ENCODE measurements at places on chromosomes 13 and 19. TPM values are rescaled to one million over a fixed set of nuclear protein-coding genes. Genes with fewer than 3 reads are reported as not detected.

Gene CYP4F12
- 0.53 TPM for total RNA-seq

Gene GSX1
- total RNA-seq, result not detected

Gene PEG3
- 0.26 TPM for total RNA-seq

Gene LILRA1
- total RNA-seq, result not detected

Gene TNFRSF19
- 21.4 TPM for total RNA-seq

Gene WDR87
- not detected for total RNA-seq

Gene APC2
- 0.45 TPM for total RNA-seq

Gene ZNF8
- total RNA-seq, result 6.5 TPM

Gene SPRED3
- 10.9 TPM for total RNA-seq

Gene WIZ
- 34.7 TPM for total RNA-seq

Gene KANK3
- 0.34 TPM for total RNA-seq

Gene CNFN
- 0.80 TPM for total RNA-seq

Gene CD37
- not detected for total RNA-seq

Gene LILRA2
- total RNA-seq, result not detected

Gene CDX2
- total RNA-seq, result 0.94 TPM

Gene EVI5L
- total RNA-seq, result 14.9 TPM

Gene RELB
- total RNA-seq, result 22.0 TPM

Gene CDKN2D
- 17.4 TPM for total RNA-seq

Gene IL4I1
- total RNA-seq, result not detected

Gene KLK15
- total RNA-seq, result not detected

Gene ZNF835
- total RNA-seq, result 0.98 TPM

Gene KLF12
- 5.7 TPM for total RNA-seq

Gene DDX39A
- 245 TPM for total RNA-seq

Gene PSG6
- total RNA-seq, result not detected

Gene C3
- total RNA-seq, result 7.9 TPM

Gene IGFL2
- total RNA-seq, result 0.08 TPM

Gene ZNF490
- total RNA-seq, result 12.2 TPM

Gene ZNF728
- total RNA-seq, result 0.19 TPM

Gene ZNF763
- total RNA-seq, result 0.42 TPM

Gene SLC10A2
- not detected for total RNA-seq

Gene MIA
- total RNA-seq, result 533 TPM

Gene FPR2
- total RNA-seq, result 0.03 TPM

Gene MBNL2
- 29.7 TPM for total RNA-seq

Gene NLRP5
- 0.04 TPM for total RNA-seq

Gene SSBP4
- 183 TPM for total RNA-seq

Gene PRR36
- not detected for total RNA-seq

Gene NPAS1
- total RNA-seq, result 2.9 TPM

Gene CNN1
- not detected for total RNA-seq

Gene POLR1G
- 25.1 TPM for total RNA-seq

Gene ZNF420
- total RNA-seq, result 3.8 TPM

Gene EPSTI1
- total RNA-seq, result not detected

Gene FGF22
- total RNA-seq, result 0.91 TPM

Gene C19orf81
- 5.2 TPM for total RNA-seq
